NCI-H774 (cell line): ENCODE measurements at places on chromosomes 6 and 20.

DNA sequence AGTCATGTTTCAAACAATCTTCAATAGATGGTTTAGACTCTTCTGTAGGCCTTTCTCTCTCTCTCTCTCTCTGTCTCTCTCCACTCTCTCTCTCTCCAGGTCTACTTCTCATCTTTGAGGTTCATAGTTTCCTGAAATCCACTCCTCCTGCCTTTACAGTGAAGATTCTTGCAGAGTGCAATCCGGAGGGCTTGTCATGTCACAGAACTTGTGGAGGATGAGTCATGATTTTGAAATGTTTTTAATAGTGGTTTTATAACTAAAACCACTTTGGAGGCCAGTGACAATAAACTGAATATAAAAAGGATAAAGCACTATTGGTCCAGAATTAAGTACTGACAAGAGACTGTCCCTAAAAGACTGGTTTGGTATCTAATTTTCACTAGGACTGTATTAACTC lies 156.3 kb downstream of the KIF6 start:
- DNase-seq: no peak

GRCh38 chr6:75849329-75850025 lies 100.4 kb downstream of the MYO6 start:
- DNase-seq: no peak

- DNase-seq: no peak
Measured at GRCh38 chr6:15642276-15642675, 20.6 kb downstream of the DTNBP1 start.

GRCh38 chr6:166998256-166999144 lies 697 bp upstream of the CEP43 start:
- no peak for DNase-seq

GRCh38 chr6:120779441-120779840 lies 554.8 kb downstream of the TBC1D32 start:
- no peak for DNase-seq
